ENCODE measurements at places on chromosomes 3 and 15. TPM values are rescaled to one million over a fixed set of nuclear protein-coding genes. Genes with fewer than 3 reads are reported as not detected.

CASR gene
- total RNA-seq = not detected

MUC4 gene
- under 0.01 TPM for total RNA-seq

SERPINI2 gene
- total RNA-seq = not detected

HIGD1A gene
- total RNA-seq = 103 TPM

MOBP gene
- not detected for total RNA-seq

EPHB1 gene
- total RNA-seq = 0.28 TPM

CCDC32 gene
- 10.1 TPM for total RNA-seq

Data from smooth muscle cell of bladder (primary cell).